A549 treated with CpdA at 1 μM for 4 hours (cell line): ENCODE measurements at places on chromosomes 12 and 14. TPM values are rescaled to one million over a fixed set of nuclear protein-coding genes. Genes with fewer than 3 reads are reported as not detected.

ADCK1 gene
- 5.9 to 6.9 TPM (median 6.6 TPM) in 5 replicates for total RNA-seq

INSM2 gene
- 0.02 to 0.05 TPM in 2 of 5 replicates, not detected in the others for total RNA-seq

FERMT2 gene
- 33.1 to 46.3 TPM (median 38.7 TPM) in 5 replicates for total RNA-seq

STAB2 gene
- total RNA-seq, result not detected in 5 replicates

GNG2 gene
- 1.7 to 3.2 TPM (median 2.7 TPM) in 5 replicates for total RNA-seq

CD27 gene
- total RNA-seq, result not detected in 5 replicates
